Stimulated activated CD8-positive, alpha-beta memory T cell treated with anti-CD3 and anti-CD28 coated beads, Interleukin-4, amount 100 ng/mL, for 1 hour (primary cell): ENCODE measurements at places on chromosomes 5 and 9.

DNA sequence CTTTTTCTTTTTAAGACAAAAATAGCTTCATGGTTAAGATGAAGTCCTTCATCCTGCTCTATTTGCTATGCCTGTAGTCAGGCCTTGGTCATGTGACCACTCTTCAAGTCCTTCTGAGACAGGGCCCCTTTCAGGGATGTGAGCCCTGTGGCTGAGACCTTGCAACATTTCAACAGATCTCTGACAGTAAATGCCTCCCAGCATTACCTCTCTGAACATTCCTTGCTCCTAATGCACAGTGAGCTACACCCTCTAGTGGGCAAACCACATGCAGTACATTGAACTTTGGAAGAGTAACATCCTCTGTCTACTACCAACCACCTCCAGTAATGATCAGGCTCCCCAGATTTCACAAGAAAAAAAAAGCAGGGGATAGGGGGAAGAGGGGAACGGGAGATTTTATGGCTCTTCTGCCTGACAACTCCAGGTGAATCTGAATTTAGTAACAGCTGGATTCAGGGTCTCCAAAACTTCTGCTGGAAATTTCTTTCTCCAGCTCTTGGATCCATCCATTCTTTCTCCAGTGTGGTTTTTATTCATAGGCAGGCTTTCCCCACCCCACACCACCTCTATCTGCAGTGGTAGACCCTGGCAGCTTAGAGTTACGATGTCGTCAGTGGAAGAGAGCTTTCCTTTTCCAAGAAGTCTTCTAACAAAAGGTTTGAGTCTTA lies 8.9 kb upstream of the FBXO38 start:
- DNase-seq: no peak

GRCh38 chr9:123724211-123724796 lies 205.6 kb downstream of the DENND1A start:
- no peak for DNase-seq

- DNase-seq: no peak
Measured at GRCh38 chr9:123776708-123777537, 153.0 kb downstream of the DENND1A start.

GRCh38 chr5:58795327-58795726 lies 212.5 kb downstream of the RAB3C start:
- DNase-seq: no peak

- DNase-seq: no peak
Measured at GRCh38 chr5:115325296-115325959, 29.0 kb upstream of the CCDC112 start.

GRCh38 chr5:134555890-134556311 lies 30.4 kb downstream of the JADE2 start:
- DNase-seq: peak; percentile 61

- DNase-seq: no peak
Measured at GRCh38 chr9:33227741-33228140, 12.2 kb upstream of the SPINK4 start.

DNA sequence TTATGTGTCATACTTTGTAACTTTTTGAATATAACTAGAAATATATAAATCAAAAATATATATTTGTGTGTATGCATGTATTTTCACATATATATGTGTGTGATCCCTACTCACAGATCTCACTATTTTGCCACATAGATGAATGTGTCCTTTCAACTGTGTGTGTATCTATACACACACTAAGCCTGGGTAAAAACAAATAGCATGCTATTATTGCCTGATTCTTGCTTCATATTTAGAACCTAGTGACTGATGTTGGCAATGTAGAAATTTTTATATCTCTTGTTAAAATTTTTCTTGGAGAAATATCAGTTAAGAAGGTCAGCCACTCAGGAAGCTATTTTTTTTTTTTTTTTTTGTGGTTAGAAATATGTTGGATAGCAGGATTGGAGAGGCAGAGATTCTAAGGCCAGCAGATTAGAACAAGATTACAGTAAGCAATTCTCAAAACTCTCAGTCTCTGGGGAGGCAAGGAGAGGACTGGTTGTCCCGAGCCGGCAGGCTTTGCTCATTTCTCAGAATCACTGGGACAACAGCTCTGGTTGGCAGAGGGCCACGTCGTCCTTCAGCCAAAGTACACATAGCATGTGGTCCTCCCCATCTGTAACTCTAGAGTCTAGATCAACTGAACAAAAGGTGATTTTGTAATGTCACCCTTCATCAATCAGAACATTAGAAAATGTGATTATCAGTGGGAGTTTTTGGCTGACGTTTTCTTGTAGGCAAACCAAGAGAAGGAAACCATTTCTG lies 19.7 kb downstream of the C6 start:
- DNase-seq: no peak

DNA sequence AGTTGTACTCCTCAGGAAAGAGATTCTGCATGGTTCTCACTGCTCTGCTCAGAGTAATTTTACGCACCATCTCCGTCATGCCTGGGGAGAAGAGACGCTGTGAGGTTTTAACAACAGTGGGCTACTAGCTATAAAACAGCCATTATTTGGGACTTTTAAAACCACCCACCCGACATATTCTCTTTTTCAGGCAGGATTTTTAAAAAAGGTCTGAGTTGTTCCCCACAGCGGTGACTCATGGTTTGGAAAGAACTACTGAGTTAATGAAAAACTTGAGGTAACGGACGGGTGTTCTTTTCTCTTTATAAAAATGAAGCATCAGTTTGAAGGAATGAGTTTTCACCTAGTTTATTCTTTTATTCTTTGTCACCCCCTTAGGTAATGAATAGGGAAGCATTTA lies 61.3 kb downstream of the TTLL11 start:
- no peak for DNase-seq

DNA sequence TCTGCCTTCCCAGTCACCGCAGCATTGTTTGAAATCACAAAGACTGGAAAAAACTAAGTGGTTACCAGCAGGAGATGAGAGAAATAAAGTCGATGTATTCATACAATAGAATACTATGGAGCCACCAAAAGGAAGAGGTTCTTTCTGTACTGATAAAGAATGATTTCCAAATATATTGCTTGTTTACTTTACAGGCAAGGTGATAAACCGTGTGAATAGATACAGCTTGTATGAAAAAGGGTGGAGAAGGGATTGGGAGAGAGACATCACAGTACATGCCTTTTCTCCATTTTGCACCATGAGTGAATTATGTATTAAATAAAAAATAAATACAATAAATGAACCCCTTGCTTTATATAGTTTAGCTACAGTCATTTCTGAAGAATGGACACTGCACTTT lies 91.7 kb downstream of the RFK start:
- no peak for DNase-seq

GRCh38 chr5:180003127-180003526 lies 68.4 kb downstream of the RNF130 start:
- DNase-seq: no peak

DNA sequence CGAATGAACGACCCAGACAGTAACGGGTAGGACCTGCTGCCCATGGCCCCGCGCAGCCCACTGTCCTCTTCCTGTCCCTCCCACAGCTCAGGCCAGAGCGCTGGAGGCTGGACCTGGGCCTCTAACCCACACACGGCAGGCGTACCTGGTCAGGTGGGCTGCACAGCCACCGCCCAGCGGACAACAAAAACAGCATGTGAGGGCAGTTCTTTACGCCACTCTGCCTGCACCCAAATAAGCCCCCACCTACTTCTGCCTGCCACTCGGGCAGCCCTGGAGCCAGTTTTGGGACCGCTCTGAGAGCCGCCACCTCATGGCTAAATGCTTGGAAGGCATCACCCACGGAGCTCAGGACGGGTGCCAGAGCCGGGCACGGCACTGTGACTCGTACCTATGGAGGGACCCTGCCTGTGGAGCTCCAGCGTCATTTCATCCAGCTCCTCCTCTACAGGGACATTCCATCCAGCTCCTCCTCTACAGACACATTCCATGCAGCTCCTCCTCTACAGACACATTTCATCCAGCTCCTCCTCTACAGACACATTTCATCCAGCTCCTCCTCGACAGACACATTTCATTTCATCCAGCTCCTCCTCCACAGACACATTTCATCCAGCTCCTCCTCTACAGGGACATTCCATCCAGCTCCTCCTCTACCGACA lies 18.9 kb downstream of the CLPTM1L start:
- DNase-seq: no peak

DNA sequence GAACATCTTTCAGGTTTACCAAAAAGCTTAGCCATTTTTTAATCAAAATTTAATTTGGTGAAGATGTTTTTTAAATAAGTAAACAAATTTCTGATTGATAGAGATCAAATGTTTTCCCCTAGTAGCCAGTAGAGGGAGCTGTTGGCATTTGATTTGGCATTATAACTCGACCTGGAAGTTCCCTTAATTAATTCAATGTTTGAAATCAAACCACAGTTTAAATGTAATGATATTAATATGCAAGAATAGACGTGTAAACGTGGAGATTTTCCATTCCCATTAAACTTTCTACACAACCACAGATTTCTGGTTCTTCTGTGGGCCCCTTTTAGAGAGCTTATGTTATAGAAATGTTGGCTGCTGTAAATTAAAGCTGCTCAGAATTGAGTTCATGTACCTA lies 148.1 kb upstream of the MPDZ start:
- DNase-seq: no peak

GRCh38 chr5:79844571-79844970 lies 146.5 kb downstream of the MTX3 start:
- DNase-seq: no peak

GRCh38 chr9:130891688-130892476 lies 4.7 kb downstream of the QRFP start:
- no peak for DNase-seq

DNA sequence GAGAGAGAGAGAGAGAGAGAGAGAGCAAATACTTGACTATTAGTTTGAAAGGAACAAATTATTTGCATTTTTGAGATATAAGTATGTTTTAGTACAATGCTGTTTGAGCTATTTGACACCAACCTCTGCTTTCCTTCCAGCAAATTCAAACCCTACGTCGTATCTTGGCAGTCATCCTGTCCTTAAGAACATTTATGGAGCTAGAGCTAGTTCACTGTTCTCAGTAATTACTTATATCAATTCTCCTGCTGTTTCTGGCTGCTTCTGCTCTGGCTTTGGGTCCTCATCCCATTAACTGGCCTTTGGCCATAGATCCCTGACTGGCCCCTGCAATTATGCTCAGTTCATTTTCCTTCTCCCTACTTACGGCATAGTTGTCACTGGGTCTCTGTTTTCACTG lies 19.9 kb upstream of the ERAP2 start:
- DNase-seq: no peak

GRCh38 chr5:81842795-81843398 lies 92.0 kb upstream of the SSBP2 start:
- no peak for DNase-seq

DNA sequence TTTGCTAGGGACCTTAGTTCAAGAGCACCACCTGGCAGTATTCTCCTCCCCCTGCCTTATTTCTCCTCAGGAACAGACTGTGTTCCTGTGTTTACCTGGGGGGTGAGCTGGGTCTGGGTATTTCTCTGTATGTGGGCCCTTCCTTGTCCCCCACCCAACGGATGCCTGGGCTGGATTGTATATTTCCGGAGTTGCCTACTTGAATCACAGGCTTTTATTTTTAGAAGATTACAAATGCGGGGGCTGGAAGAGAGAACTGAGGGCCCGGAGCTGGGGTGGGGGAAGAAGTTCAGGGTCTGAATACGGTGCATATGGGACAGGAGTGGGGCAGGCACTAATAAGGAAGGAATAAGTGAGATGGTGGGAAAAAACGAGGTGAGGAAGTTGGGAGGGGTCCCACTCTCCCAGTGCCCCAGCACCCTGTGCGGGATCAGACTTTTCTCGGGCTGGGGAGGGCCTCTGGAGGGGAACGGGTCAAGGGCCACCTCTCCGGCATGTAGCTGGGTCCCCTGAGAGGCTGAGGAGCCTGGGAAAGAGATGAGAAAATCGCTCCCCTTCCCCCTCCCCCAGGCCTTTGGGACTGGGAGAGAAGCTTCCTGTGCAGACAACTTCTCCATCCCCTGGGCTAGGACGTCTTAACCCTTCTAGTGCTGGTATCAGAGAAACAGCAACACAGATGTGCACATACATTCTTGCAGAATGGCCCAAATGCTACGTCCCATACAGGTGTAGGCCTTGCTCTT lies 42.1 kb downstream of the PCDH1 start:
- DNase-seq: no peak

- DNase-seq: no peak
Measured at GRCh38 chr9:137168573-137168903, 1.3 kb downstream of the LRRC26 start.
